Activated T-cell treated with anti-CD3 and anti-CD28 coated beads, Interleukin-2, amount 50 U/mL, for 1 hour (primary cell): ENCODE measurements at places on chromosomes 3 and 15.
A peak's percentile ranks its signal among the peaks of the same experiment; 100 is the strongest.

DNA sequence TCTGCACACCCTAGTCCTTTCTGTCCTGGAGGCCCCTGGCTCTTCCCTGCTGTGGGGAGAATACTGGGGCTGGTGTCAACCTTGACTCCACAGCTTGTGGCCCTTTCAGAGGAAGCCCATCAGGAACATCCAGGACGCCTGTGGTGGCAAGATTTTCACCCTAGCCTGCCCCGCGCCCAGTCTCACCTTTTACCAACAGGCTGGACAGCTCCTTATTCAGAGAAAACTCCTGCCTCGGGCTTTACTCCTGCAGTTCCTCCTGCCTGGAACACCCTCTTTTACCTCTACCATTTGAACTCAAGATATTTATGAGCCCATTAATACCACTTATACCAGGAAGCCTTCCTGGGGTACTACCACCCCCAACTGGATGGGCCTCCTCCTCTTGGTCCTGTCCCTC, 2.7 kb upstream of the CACNA2D2 start:
- DNase-seq, result no peak

DNA sequence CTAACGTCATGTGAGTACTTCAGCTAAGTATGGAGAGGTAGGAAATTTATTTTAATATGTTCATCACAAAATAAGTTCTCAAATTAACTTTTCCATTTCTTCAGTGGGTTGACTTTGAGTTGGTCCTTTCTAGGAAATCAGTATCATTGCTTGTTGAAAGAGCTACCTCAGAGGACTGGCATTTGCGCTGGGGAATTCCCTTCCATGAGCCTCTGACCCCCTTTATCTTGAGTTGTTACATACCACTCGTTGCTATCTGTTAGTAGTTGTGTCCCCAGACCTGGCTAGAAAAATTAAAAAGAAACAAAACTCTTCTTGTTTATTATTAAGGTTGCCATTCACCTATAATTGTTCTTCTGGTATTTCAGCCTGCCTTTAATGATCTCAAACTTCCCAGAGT, 96.8 kb upstream of the ROBO2 start:
- no peak for DNase-seq

GRCh38 chr15:29089731-29090616, 179.6 kb downstream of the NSMCE3 start:
- DNase-seq, result no peak

- no peak for DNase-seq
Observed at GRCh38 chr3:105459566-105460290, 93.0 kb downstream of the ALCAM start.

DNA sequence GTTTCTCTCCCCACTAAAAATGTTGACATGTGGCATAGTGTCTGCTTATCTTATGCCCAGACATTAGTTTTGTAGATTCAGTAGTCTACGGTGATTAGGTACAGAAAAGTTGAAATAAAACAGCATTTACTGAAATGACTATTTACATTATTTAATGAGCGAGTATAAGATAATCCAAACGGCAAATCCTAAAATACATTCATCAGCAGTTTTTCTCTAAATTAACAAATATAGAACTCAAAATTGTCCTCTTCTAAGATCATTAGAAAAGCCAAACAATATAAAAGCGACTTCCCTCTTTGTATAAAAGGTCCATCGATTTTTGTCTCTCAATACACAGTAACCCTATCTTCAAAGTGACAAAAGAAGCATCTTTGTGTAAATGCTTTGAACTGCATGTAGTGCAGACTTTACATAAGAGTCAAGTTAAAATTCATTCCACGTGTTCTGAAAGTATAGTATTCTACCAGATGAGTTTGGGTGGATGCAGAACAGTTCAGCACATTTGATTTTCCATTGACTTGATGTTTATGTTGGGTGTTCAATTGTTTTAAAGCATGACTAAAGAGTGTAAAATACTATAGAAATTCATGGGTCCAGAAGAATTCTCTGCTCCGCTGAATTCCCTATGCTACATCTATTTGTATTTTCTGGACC, 480.8 kb upstream of the DPH6 start:
- no peak for DNase-seq

DNA sequence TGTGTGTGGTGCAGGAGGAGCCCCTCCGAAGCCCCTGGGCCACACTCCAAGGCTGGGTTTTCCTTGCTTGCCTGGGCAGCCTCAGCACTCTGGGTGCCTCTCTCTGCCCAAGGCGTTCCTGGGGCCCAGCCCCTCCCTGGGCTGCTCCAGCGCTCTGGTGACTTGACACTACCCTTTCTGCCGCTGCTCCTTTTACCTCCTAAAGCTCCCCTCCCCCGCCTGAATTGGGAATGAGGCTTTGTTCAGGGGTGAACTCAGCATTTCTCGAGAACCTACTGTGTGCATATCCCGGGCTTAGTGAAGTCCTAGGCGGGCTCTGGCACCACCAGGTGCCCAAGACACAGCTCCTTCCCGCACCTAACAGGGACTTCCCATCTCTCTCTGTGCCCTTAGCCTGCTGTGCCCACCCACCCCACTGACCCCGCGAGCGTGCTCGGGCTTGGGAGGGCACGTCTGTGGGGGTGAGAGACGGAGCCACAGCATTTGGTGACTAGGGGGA, 1.2 kb upstream of the BAHD1 start:
- DNase-seq, result no peak

- DNase-seq, result no peak
Observed at GRCh38 chr3:27613846-27614500, 108.2 kb downstream of the EOMES start.

GRCh38 chr3:155640098-155640497, 104.8 kb downstream of the PLCH1 start:
- no peak for DNase-seq

GRCh38 chr3:102105193-102105592, 255.9 kb downstream of the NFKBIZ start:
- DNase-seq, result no peak

GRCh38 chr3:125129512-125129997, 73.8 kb upstream of the HEG1 start:
- DNase-seq, result no peak

DNA sequence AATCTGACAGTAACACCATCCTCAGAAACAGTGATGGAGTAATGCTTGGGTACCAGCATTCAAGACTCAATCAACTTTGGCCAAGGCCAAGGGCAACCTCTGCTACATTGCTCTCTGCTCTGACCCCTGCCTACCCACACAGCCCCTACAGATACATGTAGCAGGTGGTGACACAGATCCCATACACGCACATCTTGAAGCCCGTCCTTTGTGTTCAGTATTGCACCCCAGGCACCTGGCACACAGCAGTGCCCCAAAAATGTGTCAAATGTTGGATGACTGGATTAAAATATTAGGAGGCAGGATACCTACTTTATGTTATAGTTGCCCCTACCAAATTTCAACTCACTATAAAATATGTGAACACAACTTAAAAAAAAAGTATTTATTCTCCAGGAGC, 139.3 kb upstream of the ICE2 start:
- no peak for DNase-seq

- DNase-seq, result no peak
Observed at GRCh38 chr15:51846066-51846462, 16.6 kb downstream of the TMOD3 start.

- DNase-seq, result no peak
Observed at GRCh38 chr3:171553086-171553485, 92.9 kb upstream of the TNIK start.

- DNase-seq, result no peak
Observed at GRCh38 chr3:49700453-49701128, 11.2 kb downstream of the RNF123 start.

DNA sequence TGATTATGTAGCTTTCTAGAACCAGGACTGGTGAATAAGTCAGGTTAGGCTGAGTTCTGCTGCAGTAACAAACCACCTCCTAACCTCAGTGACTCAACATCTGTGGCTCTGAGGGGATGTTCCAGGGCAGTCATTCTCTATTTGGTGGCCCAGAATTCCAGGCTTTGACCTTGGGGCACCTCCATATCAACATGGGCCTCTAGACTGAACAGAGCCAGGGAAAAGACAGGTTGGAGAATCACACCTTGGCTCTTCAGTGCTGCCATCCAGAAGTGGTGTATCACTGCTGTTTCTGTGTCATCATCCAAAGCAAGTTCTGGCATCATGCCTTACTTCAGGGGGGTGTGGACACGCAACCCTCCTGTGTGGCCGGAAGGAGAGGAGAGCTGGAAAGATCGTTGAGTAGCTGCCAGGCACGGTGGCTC, 15.3 kb downstream of the ZBTB47 start:
- DNase-seq, result no peak

GRCh38 chr3:158712443-158712842, 19.8 kb downstream of the RARRES1 start:
- no peak for DNase-seq

GRCh38 chr3:5194801-5195509, 7.4 kb downstream of the EDEM1 start:
- DNase-seq, result no peak

DNA sequence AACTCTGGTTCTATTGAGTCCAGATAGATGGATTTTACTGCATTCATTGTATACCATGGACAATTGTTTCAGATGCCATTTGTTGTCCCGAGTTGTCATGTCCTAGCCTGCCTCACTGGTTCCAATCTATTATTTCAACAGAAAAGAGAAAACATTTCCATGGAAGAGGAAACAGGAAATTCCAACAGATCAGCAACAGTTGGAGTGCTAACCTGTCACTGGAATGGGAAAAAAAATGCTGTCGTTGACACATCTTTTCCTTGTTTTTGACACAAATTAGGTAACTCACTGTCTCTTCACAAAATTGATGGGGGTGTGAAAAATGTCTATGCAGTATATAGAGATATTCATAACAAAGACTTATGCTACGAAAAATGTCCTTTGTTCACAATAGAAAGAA, 432.0 kb upstream of the TBL1XR1 start:
- no peak for DNase-seq

DNA sequence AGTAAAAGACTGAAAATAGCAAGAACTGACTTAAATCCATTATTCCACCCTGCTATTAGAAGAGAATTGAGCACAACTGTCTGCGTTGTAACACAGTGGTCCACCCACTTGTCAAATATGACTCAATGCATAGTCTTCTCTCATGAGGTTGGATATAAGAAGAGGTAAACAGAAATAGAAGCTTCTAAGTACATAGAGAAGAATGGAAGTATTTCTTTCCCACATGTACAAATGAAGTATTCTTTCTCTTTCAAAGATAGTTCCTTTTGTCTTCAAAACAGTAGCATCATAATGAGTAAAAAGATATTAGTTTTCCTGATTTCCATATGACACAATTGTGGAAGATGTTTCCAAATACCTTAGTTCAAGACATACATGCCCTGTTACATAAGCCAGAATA, 348.6 kb upstream of the CCDC54 start:
- DNase-seq, result no peak

DNA sequence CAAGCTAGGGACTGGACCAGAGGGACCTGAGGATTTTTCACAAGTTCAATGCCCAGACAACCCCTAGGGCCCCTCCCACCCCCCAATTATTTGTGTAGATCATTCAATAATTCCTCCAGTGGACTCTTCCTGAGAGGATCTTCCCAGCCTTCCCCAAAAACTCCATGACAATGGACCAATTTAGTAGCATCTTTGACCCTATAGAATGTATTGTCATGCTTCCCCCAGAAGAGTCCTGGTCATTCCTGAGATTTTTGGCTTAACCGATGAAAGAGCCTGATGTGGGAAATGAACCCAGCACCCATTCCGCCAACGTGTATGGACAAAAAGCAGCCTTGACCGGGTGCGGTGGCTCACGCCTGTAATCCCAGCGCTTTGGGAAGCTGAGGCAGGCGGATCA, 119.2 kb upstream of the RNF7 start:
- no peak for DNase-seq

DNA sequence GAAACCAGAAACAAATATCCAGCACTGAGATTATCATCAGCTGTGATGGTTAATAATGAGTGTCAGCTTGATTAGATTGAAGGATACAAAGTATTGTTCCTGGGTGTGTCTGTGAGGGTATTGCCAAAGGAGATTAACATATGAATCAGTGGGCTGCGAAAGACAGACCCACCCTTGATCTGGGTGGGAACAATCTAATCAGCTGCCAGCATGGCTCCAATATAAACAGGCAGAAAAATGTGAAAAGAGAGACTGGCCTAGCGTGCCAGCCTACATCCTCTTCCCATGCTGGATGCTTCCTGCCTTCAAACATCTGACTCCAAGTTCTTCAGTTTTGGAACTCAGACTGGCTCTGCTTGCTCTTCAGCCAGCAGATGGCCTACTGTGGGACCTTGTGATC, 869.5 kb downstream of the SI start:
- DNase-seq, result no peak

- no peak for DNase-seq
Observed at GRCh38 chr3:128257632-128258031, 104.4 kb downstream of the EEFSEC start.

- DNase-seq, result peak; percentile 54
Observed at GRCh38 chr3:126983653-126984390, 907 bp downstream of the PLXNA1 start.

DNA sequence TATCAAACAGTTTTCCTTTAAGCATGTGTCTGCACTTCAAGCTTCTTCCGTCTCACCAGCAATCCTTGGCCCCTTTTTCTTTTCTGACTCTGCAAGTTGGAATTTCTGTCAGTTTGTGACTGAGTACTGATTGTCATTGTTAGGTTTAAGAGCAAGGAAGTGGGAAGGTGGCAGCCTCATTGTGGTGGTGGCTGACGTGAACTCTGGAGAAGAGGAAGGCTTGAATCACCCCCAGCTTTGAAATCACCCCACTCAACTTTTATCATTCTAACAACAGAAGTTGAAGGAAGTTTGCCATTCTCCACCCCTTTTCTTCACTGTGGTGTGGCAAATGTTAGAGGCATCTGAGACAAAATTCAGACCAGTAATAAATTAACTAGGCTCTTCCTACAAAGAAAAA, 231.6 kb upstream of the AGTR1 start:
- DNase-seq, result no peak

- DNase-seq, result peak; percentile 53
Observed at GRCh38 chr15:75732809-75733451, 20.3 kb upstream of the CSPG4 start.

GRCh38 chr3:182105875-182106274, 394.1 kb downstream of the SOX2 start:
- DNase-seq, result no peak

DNA sequence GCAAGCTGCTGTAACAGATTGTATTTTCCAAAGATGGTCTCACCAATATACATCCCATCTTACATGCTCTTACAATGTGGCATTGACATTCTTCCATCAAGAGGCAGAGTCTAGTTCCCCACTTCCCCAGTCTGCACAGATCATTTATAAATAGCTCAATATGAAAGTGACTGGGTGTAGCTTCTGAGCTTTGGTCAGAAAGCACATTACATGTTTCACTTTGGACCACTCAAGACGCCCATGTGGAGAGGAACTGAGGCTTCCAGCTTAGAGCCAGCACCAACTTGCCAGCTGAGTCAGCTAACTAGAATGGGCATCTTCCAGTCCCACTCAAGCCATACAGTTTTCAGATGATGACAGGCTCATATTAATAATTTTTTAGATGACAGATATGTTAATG, 45.5 kb downstream of the GREM1 start:
- no peak for DNase-seq

- DNase-seq, result no peak
Observed at GRCh38 chr15:87817553-87817952, 439.0 kb downstream of the NTRK3 start.

- DNase-seq, result no peak
Observed at GRCh38 chr3:79187426-79187825, 580.4 kb downstream of the ROBO1 start.

- no peak for DNase-seq
Observed at GRCh38 chr3:46536758-46537157, 29.3 kb downstream of the LRRC2 start.
